ENCODE measurements at places on chromosomes 11 and 22.

- DNase-seq = no peak
Observed at GRCh38 chr11:121555121-121555520, 102.4 kb upstream of the SORL1-AS1 start.

DNA sequence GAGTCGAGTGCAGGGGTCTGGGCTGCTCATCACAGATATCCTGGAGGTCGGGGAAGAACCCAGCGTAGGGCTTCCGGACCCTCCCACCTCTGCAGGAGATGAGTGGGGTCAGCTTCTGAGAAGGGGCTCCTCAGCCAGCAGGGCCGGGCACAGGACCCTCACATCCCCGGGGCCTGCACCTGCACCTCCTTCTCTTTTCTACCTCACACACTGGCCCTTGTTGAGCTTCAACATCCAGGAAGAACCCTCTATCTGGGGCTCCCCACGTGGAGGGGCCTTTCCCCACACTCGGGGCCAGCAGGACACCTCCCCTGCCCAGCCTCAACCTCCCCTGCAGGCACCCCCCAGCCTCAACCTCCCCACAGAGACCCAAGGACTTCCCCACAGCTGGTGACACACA is 299.4 kb downstream of the CTTN start:
- no peak for DNase-seq

DNA sequence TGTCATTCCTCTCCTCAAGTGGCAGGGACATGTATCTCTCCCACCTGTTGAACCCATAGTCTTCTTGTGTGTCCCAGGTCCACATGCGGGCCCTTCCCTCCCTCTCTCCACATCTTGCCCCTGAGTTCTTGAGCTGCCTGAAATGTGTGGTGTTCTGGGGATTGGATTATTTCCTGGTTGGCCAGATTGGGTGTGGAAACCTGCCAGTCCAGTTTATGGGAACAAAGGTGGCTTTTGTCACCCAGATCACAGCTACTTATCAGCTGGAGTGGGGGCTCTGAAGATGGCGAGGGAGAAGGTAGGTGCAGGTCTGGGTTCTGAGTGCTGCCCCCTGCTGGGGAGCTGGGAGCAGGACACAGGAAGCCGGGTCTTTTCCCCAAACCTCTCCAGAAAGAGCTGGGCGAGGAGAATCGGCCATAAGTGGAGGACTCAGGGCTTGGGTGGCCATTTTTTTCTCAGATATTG is 14.2 kb downstream of the DTX4 start:
- no peak for DNase-seq

DNA sequence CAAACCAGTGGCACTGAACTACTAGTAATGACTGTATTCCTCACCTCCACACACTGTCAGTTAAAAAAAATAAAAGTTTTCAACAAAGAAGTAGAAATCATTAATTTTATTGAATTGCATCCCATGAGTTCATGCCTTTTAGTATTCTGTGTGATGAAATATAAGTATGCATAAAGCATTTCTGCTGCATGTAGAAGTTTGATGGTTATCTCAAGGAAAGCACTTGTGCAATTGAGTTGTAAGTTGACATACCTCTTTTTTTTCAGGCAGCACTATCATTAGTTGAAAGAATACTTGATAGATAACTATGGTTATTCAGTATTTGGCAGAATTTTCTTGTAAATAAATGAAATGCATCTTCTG is 104.4 kb downstream of the STIM1 start:
- DNase-seq = no peak

GRCh38 chr11:14424096-14424495 is 65.1 kb upstream of the RRAS2 start:
- DNase-seq = no peak

- no peak for DNase-seq
Observed at GRCh38 chr11:34977089-34977912, 60.9 kb downstream of the PDHX start.

DNA sequence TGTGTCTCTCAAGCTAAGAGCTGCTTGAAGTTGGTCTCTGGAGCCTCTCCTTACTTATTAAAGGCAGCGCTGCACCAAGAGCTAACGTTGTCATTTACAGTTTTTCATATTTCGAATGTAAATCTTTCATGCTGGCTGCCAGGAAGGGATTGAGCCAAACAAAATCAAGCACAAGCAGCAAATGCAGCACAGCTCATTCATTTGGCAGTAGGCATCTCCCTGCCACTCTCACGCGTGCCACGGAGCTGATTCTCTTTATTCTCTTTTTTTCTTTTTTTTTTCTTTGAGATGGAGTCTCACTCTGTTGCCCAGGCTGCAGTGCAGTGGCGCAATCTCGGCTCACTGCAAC is 1.4 kb upstream of the VEGFB start:
- DNase-seq = no peak

- DNase-seq = no peak
Observed at GRCh38 chr11:44658506-44658850, 68.3 kb upstream of the TSPAN18 start.

- DNase-seq = peak; percentile 54
Observed at GRCh38 chr22:22692707-22693530, 48.5 kb downstream of the GGTLC2 start.

- no peak for DNase-seq
Observed at GRCh38 chr11:134815404-134815803, 403.4 kb upstream of the B3GAT1 start.

GRCh38 chr22:44404341-44405020 is 91.7 kb upstream of the SHISAL1 start:
- DNase-seq = no peak

DNA sequence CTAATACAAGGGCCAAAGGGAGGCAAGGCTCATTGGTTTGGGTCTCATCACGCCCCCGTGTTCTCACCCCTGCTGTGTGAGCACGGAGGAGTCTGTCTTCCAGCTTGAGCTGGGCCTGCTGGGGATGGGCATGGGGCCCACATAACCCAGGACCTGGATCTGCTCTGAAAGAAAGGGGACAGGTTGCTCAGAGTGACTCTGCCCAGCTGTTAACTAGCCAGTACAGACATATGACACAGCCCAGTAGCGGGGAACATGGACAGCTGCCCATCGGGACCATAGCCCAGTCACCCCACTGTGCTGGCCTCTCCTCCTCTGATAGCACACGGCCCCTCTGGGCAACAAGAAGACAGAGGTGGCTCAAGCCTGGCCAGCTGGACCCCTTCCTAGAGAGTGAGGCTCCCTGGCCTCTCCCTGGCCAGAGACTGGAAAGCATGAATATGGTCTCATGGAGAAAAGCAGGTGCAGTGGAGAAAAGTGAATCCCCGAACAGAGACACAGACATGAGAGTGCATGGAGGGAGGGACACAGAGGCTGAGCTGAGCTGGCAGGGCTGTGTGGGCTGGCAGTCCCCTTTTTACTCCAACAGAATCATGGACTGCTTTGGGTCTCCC is 973.9 kb downstream of the BRD1 start:
- no peak for DNase-seq

GRCh38 chr11:76615950-76616349 is 54.6 kb downstream of the LRRC32 start:
- DNase-seq = no peak

DNA sequence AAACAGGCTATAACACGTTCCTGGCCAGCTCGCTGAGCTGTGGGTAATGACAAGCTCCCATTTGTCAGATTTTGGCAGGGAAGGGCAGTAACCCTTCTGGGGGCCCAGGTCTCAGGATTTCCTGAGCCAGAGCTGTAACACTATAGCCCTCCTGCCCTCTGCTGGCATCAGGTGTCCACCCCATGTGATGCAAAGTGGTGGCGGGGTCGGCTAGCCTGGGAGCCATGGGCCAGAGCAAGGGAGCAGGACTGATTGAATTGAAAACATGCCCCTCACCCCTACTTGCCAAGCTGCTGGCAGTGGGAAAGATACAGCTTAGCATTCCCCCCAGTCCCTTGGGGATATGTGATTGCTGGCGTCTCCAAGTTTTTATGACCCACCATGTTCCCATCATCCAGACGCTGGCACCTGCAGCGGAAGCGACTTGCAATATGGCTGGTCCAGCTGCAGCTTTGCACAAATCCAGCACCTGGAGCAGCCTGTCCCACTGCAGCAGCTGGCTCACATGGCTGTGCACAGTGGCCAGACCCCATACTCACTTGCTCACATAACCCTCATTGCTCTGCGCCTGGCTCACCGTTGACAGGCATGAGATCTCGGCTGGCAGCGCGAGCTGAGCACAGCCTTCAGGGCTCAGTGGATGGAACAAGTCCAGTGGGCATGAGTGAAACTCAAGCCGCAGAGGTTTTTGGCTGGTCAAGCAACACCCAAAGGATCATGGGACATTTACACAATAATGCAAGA is 1147.8 kb downstream of the JRKL start:
- no peak for DNase-seq

DNA sequence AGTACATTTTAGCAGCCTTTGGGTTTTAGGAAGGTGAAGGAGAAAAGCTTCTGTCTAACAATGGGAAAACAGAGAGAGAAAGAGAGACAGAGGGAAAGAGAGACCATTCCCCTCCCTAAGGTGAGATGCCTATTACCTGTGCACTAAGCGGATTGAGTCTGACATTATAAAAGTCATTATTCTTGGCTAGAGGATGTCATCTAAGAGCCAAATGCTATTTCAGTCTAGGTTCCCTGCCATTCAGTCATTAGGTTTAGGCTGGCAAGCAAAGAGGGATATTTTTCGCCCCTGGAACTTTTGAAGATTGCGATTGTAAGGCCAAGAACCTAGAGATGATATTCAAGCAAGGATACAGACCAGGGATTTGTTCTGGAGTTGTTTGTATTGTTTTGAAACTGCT is 7.2 kb downstream of the BLID start:
- no peak for DNase-seq

GRCh38 chr11:111777094-111778046 is 11.2 kb upstream of the PPP2R1B start:
- no peak for DNase-seq

Data from activated CD4-positive, alpha-beta T cell treated with anti-CD3 and anti-CD28 coated beads for 24 hours (primary cell).